ENCODE measurements at places on chromosomes 16 and 17.
A peak's percentile ranks its signal among the peaks of the same experiment; 100 is the strongest.

- no peak for DNase-seq
Observed at GRCh38 chr17:32941419-32942032, 13.6 kb downstream of the TMEM98 start.

DNA sequence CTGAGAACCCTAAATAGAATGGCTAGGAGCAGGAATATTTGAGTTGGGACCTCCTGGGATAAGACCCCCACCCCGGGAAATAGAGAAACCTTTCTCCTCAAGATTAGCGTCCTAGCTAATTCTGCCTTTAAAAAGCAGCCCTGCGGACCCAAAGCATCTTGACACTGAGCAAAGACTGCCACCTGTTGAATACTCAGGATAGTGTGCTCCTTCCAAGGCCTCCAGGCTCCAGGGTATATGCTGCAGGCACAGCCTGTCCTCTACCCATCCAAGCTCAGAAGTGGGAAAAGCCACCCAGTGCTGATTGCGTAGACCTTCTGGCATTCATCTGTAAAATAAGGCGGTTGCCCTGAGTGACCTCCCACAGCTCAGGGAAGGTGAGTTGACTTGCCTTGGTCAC is 456.2 kb upstream of the DYNLRB2 start:
- DNase-seq, result no peak

DNA sequence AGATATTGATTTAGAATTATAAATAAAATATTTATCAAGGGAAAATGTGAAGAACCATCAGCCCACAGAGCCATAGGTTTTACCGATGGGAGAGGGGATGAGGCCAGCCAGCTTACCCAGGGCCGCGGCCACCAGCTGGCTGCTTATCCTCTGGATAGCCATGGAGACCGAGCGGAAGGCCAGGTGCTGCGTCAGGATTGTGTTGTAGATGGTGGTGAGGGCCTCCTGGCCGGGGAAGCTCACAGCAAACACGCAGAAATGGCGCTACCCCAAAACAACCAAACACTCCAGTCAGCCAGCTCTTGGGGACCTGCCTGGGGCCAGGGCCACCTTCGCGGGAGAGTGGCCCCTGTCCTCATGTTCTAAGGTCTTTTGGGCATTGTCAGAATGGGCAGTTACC is 97.8 kb downstream of the DNAH17 start:
- no peak for DNase-seq

GRCh38 chr16:84593825-84594724 is 23.8 kb downstream of the COTL1 start:
- peak; percentile 54 for DNase-seq

- no peak for DNase-seq
Observed at GRCh38 chr17:21242026-21242697, 11.0 kb downstream of the NATD1 start.

GRCh38 chr17:48499735-48500434 is 30.9 kb downstream of the HOXB1 start:
- no peak for DNase-seq

GRCh38 chr16:86978445-86979030 is 338.7 kb downstream of the C16orf95 start:
- DNase-seq, result no peak

GRCh38 chr17:64186171-64187092 is 56.5 kb upstream of the ERN1 start:
- DNase-seq, result no peak

DNA sequence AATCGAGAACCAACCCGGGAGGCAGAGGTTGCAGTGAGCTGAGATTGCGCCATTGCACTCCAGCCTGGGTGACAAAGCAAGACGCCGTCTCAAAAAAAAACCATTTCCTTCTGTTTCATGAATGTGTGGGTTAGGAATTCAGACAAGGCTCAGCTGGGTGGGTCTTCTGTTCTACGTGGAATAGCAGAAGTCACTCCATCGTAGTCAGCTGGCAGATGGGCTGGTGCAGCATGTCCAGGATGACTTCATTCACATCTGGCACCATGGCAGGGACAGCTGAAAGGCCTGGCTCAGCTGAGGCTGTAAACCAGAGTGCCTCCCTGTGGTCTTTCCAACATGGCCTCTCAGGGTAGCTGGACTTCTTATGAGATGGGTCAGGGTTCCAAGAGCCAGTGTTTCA is 89.0 kb downstream of the C17orf67 start:
- DNase-seq, result no peak

DNA sequence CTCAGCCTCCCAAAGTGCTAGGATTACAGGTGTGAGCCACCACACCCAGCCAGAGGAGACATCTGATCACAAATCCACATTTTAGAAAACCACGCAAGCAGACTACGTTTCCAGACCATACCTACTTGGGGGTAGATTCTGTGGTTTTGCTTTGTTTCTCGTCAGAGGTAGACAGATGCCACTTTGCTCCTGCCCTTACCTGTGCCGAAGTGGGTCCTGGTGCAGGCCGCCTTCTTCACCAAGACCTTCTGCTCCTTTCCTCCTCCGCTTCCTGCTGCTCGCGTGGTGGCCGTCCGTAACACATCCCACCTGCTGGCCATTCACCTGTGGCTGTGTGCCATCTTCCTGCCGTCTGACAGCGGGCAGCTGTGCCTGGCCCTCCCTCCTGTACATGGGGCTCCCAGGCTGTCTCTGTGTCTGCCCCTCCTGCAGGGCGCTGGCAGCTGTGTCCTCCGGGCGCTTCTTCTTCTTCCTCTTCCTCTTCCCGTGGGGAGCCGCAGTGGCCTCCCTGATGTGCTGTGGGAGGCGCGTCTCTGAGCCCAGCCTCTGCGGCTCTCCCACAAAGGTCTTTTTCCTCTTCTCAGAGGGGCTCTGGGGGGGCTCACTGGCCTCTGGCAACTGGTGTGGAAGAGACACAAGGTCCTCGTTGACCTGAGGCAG is 21.2 kb upstream of the CYTH1 start:
- no peak for DNase-seq
